ENCODE measurements at places on chromosomes 4 and X.

GRCh38 chr4:86117705-86118302 lies 242.0 kb downstream of the MAPK10 start:
- no peak for DNase-seq

DNA sequence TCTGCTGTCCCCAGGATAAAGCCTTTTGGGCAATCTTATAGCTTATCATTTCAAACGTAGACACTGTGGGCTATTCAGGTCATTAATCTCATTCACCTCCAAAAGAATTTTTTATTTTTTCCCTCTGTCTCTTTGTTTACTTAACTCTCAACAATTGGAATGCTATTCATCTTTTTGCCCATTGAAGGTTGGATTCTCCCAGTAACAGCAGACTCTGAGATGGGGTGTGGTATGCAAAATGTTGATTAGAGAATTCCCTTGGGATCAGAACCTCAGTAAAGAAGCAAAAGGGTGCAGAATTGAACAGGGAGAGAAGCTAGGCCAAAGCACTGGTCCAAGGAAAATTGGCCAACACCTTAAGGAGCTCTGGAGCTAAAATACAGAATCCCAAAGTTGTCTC lies 60.4 kb downstream of the CAMK2D start:
- DNase-seq = no peak

GRCh38 chrX:41245641-41246040 lies 88.3 kb upstream of the DDX3X start:
- no peak for DNase-seq

- no peak for DNase-seq
Observed at GRCh38 chr4:25978327-25978726, 64.3 kb downstream of the SMIM20 start.

DNA sequence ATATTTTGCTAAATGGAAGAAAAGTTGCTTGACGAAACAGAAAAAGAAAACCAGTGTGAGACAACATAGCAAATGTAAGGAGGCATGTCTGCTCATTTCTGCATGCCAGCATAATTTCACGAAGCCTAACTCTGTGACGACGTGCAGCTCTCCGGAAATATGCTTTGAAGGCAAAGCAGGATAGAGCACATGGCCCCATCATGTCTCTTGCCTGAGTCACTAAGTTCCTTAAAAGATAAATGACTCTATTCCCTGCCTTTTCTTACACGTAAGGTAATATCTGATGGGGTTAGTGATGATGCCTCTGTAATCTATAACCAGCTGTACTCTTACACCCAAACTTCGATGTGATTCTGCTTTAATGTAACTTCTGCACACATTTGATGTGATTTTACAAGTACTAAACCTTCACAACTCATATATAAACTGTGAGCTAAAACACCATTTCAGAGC lies 64.5 kb downstream of the ANXA3 start:
- no peak for DNase-seq

- no peak for DNase-seq
Observed at GRCh38 chr4:123478859-123479345, 82.3 kb downstream of the SPRY1 start.

DNA sequence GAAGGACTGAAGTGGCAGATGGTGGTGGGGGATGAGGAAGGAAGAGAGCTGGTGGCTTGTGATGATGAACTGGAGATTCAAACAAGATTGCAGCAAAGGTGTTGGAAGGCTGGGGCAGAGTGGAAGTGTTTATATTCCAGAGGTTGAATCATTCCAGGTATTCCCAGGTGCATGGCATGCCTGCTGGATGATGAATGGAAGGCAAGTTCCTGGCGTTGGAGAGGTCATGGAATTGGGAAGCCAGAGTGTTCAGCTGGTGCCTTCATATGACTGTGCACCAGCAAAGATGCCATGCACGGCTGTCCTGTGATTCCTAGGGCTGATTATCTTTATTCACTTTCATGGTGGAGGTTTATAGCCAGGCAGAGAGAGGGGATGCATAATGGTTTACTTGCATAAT lies 135.8 kb upstream of the PUDP start:
- no peak for DNase-seq

DNA sequence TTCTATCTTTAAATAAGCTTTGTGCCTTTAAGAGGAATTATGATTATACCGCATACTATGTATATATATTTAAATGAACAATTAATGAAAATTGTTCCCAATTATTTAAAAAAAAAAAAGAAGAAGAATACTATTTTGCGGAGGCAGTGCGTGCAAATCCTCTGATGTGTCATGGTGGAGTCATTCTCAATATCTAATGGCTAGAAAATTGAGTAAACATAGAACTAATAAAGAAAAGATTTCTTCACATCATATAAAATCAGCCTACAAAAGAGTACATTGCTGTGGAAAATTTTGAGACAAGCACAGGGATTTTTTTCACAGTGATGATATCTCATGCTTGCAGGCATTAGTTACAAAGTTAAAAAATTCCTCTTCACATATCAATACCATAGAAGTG lies 2.6 kb upstream of the EREG start:
- no peak for DNase-seq

GRCh38 chrX:70755850-70756249 lies 152.7 kb downstream of the TEX11 start:
- DNase-seq = peak; percentile 12

GRCh38 chrX:96386981-96387380 lies 297.7 kb upstream of the DIAPH2 start:
- no peak for DNase-seq

DNA sequence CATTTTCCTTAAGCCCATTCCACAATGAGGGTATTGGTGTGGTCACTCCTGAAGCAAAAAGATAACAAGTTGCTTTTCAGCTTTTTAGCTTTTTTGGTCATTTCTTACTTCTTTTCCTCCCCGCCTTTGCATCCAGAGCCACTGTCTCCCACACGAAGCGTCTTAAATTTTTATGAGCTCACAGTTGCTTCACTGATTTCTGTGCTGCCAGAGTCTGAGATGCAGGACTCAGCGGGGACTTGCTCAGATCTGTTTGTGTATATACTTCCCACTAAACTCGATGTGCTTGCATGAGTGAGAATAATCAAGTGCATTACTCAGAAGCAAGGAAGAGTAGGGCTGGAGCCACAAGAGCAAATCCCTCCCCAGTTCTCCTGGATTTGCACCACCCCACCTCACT lies 80.2 kb upstream of the FHL1 start:
- DNase-seq = no peak

DNA sequence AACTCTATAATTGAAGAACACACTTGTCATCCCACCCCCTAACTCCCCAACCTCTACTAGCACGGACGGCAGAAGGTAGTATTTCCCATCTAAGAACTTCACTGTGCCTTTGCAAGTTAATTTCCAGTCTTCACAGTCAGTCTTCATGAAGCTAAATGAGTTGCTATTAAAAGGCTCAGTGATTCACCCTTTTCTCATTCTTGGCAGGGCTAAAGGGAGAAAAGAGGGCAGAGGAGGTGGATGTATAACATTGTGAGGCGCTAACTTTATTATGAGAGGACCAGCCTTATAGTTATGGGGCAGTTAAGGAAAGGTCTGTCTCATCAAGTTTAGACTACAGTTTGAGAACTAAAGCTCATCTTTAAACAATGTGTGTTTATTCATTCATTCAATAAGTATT lies 161.0 kb upstream of the S100G start:
- DNase-seq = no peak

DNA sequence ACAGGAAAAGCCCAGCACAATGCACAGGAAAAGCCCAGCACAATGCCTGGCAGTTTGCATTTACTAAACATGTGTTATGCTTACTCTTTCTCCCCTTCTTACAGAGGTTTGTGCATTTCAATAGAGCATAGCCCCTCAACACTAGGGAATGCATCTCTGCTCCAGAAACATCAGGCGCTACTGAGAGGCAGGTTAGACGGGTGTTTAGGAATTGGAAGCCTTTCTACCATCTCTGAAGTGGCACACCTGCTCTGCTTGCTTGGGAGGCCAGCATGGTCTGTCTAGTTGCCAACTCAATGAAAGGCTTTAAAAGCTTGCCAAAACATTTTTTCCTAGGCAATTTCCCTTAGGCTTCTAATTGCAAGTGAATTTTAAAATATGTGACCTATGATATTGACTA lies 55.7 kb downstream of the GRID2 start:
- no peak for DNase-seq

DNA sequence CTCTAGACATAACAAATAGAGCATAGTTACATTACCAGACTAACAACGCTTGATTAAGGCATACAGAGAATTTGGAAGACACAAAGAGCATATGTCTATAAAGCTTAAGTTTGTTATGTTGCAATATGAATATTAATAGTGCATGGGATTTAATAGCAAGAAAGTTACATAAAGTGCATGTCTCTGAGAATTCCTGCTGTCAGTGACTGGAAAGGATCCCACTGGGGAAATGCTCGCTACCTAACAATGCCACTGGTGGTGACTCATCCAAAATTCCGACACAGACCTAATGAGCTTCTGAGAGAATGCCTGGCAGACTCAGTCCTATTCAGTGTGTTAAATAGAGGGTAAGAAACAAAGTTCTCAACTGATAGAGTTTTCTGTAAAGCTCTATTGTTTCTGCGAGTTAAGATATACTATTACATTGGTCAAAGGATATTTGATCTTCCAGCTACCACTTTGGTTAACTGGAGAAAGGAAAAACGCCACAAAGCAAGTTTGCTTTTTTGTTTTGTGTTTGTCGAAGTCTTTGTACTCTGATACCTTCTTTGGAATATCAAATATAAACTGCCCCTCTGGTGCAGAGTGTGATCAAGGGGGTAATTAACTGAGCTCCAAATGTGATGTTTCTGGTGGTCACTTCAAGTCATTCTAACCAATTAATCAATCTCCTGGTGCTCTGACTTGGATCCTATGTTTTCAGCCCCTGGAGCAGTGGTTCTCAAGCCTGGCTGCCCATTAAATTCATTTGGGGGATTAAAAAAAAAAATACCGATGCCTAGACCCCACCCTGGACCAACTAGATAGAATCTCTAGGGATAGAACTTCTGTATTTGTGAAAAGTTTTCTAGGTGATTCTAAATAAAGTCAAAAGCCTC lies 107.9 kb downstream of the PALLD start:
- DNase-seq = no peak

GRCh38 chrX:148380650-148381561 lies 119.5 kb upstream of the AFF2 start:
- no peak for DNase-seq

DNA sequence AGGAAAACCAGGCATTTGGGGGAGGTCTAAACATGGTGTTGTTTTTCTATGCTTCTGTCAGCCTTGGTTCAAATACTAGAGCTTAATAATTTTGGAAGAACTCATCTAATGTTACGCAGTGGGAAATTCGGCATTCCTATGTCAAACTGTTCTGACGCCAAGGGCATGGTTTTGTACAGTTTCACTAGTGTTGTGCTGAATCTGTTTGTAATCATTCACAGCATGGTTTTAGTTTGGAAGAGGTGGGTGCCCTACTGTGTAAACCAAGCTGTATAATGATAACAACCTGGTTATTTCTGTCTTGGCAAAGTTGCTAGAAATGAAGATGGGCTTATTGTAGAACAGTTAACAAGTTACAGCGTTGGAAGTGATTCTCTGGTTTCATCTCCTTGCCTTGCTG lies 5.2 kb downstream of the DDX3X start:
- no peak for DNase-seq

DNA sequence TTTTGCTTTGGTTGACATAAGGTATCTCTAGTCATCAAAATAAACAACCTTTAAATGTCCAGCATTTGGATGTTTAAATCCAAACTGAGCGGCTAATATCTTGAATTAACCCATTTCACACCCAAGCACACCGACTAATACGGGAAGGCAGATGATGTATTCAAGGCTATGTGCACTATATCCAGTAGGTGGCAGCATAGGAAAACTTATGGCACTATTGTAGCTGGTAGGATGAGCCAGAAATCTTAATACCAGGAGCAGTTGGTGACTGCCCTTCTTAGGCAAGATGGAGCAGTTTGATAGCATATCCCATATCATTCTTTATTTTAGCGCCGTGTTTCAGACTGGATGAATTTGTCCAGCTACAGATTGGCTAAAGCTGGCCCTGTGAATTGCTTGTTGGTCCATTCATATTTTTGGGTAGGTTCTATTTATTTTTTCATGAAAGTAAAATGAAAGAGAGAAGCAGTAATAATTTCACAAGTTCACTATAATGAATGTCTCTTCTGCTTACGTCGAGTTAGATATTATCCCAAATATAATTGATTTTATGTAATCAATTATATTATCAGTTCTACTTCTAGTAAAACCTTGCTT lies 24.4 kb downstream of the UCHL1 start:
- no peak for DNase-seq

DNA sequence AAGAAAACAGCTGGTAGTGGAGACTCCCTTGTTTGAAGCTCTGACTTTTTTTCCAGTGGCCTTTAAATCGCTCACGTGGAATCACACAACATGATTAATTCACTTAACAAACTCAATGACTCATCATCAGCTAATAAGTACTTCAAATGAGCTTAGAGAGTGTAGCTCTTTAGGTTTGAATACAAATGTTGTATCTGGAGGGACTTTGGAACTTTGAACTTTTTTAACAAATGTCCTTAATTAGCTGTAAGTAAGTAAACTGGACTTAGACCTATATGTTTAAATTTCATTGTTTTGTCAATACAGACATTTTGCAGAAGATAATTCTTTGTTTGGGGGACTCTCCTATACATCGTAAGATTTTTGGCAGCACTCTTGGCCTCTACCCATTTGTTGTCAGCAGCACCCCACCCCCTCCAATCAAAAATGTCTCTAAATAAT lies 581.1 kb downstream of the SPRY1 start:
- no peak for DNase-seq

- DNase-seq = no peak
Observed at GRCh38 chrX:138986866-138987265, 275.3 kb upstream of the FGF13 start.

DNA sequence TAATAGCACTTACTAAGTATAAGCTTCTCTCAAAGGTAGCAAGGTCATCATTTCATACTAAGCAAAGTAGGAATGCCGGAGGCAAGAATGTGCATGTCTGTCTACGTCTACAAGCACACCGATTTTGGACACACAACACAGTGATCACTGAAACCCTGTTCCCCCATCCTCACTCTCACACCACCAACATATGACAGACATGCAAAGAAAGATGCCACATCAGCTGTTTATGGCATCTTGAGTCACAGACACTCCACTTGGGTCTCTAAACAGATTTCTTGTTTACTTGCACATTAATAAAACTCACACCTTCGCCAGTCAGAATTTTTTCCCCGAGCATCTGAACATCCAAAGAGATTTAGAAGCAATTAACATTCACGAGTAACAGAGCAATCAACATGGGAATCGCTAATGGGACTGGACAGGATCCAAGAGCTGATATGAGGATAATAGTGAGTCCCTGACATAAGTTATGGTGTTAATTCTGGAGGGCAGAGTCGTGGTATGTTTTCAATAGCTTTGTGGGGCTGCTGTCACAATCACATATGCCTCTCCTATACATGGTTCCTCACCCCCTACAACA lies 324.1 kb downstream of the DHX15 start:
- DNase-seq = no peak

- DNase-seq = no peak
Observed at GRCh38 chrX:41909068-41909467, 14.3 kb downstream of the CASK start.

- peak; percentile 7 for DNase-seq
Observed at GRCh38 chr4:185470501-185471195, 885 bp downstream of the CCDC110 start.
